Fibroblast of the aortic adventitia (primary cell): ENCODE measurements at places on chromosomes 5 and 9.

DNA sequence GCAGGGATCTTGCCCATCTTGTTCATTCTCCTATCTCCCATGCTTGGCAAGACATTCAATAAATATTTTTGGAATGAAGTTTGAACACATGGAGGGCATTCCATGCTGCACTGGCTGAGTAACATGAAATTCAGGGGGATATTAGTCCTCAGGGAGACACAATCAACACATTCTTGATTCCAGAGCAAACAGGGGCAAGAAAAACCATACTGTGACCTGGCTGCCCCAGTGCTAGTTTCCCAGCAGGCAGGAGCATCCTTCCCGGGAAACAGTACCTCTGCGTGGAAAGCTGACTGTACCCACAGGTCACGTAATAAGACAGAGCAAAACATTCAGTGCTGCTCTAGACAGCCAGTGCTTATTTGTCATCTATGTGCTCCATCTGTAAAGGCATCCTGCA is 66.3 kb upstream of the SPOCK1 start:
- peak; percentile 17 for DNase-seq

- DNase-seq = no peak
Measured at GRCh38 chr5:126998895-126999570, 31.3 kb downstream of the MARCHF3 start.

DNA sequence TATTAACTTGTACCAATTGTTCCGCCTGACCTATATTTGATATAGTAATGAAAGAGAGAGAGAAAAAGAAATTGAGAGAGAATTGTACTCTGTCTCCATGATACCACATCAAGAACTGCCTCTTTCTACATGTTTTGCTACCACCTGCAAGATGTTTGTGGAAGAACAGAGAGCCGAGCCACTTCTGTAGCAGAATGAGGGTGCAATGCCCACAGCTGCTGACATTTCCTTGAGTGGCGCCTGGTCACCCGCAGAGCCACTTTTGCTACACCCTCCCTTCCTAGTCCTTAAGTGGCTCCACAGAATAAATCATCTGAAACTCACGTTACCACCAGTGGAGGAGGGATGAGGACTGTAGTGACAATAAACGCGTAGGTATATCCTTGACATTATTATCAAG is 17.1 kb upstream of the FAM81B start:
- DNase-seq = no peak

DNA sequence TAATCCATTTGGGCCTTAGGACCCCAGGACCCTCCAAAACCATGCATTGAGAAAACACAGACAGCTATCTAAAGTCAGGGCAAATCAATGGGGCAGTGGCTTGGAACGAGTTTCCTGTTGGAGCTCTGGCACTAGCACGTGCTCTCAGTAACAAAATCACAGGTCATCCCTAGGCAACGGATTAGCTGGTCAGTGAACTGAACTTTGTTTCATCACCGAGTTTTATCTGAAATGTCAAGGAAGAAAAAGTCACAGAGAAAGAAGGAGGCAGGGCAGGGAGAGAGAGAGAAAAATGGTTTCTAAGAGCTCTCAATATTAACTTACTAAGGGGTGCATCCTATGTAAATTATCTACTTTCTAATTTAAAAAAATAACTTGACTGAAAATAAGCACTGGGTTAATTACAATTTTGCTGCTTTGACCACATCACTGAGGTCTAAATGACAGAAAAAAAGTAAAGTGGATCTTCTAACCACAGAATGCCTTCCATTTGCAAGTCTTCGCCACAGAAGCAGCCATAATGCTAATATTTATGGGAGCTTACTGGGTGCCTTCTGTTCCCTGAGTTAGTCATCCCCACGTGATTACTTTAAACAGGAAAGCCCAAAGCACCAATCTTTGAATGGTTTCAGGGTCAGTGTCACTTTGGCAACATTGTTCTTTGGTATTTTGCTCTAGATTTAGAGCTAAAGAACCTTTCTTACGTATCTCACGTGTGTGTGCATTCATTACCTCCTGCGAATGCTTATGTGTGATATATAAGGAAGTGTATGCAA is 503.9 kb downstream of the RASEF start:
- no peak for DNase-seq

DNA sequence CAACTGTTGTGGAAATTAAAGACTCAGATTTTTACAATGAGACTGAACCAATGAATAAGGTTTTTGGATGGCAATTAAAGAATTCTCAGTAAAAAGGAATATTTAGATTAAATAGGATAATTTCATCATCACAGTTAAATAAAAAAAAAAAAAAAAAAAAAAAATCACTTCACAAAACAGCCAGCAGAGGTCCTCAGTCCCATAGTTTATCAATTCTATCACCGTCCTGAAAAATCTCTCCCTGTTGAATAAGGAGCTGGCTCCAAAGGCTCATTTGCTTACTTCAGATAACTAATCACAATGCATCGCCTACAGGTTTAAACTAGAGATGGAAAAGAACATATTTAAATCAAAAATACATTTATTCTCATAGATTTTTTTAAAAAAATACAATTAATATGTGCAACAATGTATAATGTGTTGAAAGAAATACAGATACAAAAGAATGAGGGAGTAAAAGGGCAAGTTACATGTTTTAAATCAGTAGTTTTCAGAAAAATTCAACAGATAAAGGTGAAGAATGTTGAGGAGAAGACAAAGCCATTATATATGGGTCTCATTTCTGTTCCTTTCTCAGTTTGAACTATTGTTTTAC is 175.8 kb upstream of the CHD1 start:
- DNase-seq = peak; percentile 57

DNA sequence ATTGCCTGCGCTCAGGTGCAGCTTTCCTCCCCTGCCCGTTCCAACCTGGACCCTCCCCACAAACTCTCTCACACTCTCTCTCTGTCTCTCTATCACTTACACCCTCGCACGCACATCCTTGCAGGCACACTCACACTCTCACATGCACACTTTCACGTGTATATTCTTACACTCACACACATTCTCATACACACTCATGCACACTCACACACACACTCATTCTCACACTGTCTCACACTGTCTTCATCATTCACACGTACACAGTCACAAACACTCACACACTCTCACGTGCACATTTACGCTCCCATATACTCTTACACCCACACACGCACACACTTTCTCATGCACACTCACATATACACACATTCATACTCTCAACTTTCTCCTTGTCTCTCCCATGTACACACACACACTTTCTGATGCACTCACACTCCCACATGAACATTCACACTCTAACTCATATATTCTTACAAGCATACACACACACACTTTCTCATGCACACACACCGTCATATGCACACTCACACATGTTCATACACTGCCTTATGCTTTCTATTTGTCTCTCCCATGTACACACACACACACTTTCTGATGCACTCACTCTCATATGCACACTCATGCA is 229.3 kb downstream of the SNX18 start:
- no peak for DNase-seq
